ENCODE measurements at places on chromosomes 7 and 10.

DNA sequence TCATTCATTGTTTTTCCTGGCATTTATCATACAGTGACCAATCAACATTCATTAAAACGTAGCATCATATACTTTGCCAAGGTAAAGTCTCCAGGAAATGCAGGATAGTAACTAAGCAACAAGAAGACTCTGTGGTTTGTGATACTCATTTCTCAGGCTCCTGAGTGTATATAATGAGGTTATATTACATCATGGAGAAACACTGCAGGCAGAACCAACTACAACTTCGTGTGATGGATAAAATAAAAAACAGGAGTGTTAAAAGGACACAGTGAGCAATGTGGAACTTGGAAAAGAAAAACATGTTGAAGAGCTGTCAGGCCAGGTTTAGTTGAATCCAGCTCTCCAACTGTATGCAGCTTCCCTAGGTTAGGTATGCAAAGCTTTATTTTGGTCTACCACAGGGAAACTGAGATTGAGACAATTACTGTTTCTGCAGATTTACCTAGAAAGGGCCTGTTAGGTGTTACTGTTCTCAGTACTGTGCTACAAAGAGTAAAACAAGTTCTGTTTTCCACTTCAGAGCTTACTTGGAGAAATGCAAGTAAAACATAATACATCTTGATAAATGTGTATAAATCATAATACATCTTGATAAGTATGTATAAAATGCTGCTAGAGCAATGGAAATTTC, 7.8 kb upstream of the CCNY start:
- no peak for DNase-seq

DNA sequence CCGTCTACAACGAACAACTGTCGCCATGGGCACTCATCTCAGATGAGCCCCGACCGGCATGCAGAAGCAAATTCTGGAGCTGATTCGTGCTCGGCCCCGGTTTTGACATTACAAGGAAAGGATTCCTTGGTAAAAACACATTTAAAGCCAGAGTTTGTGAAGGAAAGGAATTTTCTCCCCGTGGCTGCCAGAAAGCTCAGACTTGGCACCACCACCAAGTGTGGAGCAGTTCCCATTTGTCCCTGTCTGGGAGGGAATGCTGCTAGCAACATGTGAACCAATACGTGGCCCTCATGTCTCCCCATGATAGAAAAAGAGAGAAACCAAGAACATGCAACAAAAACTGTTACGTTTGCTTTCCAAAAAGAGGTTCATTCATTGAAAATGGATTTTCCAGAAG, 55.2 kb upstream of the DDC start:
- no peak for DNase-seq

- DNase-seq = no peak
These were observed 140.7 kb upstream of the LYZL2 start for GRCh38 chr10:30770229-30770628.

GRCh38 chr7:7246223-7246622, 63.9 kb downstream of the C1GALT1 start:
- no peak for DNase-seq

- no peak for DNase-seq
These were observed 69.8 kb downstream of the CTTNBP2 start for GRCh38 chr7:117803476-117803875.

DNA sequence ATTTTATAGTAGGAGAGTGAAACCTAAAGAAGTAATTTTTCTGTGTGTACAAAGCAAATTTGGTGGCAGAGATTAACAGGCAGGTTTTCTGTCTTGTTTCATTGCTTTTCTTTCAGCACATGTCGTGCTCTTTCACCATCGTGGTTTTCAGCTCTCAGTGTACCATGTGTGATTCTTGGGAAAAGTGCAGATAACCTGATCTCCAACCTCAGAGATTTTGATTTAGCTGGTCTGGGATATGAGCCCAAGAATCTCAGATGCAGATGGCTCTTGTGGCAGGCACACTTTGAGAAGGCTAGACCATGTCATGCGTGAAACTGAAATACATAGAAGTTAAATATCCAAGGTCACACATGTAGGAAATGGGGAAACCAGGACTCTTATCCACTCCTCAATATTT, 317.4 kb downstream of the EXOC4 start:
- DNase-seq = no peak

DNA sequence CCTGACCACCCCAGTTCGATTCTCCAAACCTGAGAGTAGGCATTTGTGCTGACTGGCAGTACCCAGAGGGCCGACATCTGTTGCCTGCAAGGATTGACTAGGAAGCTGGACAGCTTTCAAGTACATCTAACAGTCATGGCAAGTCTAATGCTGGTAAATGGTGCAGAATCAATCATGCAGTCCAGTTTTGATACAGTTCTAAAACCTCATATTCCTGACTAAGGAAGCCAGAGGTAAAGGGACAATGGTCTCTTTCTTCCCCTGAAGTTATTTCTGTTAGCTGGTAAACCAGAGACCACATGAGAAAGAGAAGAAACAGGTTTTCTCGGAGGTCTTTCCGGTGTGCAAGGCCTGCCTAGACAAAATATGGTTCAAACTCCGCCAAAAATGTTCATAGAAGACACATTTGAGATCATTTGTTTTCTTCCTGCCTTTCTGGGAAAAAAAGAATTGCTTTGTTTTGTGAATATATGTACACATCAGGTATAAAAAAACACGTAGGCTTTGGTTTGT, 97.1 kb downstream of the WDR37 start:
- DNase-seq = no peak

DNA sequence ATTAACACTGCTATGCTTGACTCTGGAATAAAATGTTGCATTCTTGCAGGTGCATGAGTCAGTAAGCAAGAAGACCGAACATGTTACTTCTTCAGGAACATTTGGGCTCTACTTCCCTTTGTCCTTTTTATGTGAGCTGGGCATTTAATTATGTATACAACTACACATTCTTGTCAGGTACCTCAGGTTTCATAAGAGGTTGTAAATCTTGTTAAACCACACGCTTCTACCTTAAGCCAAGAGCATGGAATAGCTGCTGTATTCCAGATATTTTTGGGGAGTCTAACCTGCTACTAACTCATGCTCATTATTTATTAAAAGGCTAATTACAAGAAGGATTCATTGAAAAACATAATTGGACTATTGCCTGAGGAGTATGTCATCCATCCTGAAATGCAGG, 414.2 kb upstream of the KLF6 start:
- no peak for DNase-seq

DNA sequence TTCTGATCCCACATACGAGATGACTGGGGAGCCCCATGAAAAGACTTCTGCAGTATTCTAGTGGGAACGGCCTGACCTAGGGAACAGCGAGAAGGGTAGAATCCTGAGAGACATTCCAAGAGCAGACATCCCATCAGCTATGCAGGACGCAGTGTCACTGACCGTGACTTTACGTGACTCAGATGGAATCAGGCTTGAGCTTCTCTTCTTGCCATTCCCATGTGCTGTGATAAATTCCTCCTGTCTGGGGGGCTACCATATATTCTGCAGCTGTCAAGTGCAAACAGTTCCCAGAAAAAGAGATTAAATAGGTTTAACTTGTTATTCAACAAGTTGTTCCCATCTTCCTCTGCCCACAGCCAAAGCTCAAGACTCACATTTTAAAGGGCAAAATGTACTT, 73.1 kb upstream of the PDE1C start:
- DNase-seq = no peak

DNA sequence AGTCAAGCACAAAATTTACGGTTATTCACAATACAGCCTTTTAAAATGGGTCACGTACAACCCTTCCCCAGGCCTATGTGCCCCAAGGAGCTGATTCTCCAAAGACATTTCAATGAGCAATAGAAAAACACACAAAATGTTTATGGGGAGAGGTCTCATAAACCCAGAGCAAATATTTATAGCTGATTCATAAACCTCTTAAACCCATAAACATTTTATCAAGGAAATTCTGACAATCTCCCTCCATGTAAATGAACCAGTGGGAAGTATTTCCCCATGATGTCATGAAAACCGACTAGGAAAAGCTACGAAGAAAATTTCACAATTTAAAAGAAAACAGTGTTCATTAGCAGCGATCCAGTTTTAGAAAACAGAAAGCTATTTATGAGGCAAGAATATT, 36.0 kb downstream of the SFMBT2 start:
- no peak for DNase-seq

DNA sequence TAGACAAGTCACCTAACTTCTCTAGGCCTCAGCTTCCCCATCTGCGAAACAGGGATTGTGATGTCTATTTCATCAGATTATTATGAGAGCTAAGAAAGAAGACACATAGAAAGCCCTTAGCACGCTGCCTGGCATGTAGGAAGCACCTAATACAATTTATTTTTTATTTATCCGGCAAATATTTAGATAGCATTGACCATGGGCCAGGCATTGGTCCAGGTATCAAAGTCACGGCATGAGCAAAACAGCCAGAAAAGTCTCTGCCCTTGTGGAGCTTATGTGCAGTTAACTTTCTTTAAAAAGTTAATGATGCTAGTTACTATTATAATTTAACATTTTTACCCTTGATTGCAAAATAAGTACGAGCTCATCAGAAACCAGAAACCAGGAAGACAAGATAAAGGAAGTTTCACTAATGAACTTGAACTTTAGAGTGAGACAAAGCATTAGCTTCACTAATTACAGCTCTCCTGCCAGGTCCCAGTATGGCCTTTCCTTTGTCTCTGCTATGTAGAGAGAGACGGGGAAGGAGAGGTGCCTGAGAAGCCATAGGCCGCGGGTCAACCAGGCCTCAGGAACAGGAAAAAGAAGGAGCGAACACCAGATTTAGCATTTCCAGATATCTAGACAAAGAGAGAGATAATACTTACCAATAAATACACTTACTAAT, 139.5 kb upstream of the ADAM12 start:
- DNase-seq = no peak

GRCh38 chr7:114539575-114539974, 125.0 kb downstream of the FOXP2 start:
- DNase-seq = no peak
